ENCODE measurements at places on chromosomes 3 and 15.
A peak's percentile ranks its signal among the peaks of the same experiment; 100 is the strongest.

DNA sequence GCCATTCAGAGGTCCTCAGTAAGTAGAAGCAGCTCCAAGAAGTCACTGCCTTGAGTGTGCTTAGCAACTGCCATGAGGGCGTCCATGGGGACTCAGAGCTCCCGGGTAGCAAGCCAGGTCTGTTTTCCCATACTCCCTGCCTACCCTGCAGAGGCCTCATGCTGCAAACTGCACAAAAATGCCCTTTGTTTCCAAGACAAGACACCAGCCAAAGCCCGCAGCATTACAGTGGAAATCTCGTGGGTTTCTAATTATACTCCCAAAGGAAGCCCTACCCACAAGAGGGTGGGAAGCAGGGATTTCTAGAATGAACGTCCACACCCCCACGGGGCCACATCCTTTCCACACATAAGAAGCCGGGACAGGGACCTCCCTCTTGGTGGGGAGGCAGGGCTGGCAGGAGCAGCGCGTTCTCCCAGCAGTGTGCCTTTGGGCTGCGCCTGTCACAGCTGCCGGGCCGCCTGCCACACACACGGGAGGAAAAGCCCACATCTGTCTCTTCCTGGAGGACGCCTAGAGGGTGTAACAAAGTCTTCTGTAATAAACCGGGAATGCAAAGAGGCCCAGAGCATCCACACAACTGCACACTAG, 31.1 kb downstream of the FAM174B start:
- no peak for DNase-seq

- no peak for DNase-seq
Observed at GRCh38 chr15:99324082-99324620, 72.9 kb downstream of the LRRC28 start.

GRCh38 chr15:67040277-67040676, 25.1 kb upstream of the SMAD3 start:
- no peak for DNase-seq

GRCh38 chr15:51600114-51600513, 22.5 kb downstream of the DMXL2 start:
- DNase-seq: no peak

DNA sequence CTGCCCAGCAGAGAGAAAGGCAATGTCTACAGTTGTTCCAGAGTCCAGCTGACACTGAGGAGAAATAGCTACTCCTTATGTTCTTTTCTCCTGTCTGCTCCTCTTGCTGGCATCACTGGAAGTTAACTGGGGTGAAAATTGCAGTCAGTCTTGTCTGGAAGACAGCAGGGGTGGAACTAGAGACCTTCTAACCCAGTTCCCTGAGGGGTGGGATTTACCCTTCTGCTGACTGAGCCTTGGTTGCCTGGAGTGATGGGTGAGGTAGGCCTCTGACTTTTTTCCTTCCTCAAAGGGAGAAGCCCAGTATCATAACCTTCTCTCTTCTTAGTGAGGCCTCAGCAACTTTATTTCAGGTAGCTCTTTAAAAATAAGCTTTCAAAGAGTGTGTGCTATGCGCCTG, 16.2 kb downstream of the ZNF609 start:
- DNase-seq: no peak

DNA sequence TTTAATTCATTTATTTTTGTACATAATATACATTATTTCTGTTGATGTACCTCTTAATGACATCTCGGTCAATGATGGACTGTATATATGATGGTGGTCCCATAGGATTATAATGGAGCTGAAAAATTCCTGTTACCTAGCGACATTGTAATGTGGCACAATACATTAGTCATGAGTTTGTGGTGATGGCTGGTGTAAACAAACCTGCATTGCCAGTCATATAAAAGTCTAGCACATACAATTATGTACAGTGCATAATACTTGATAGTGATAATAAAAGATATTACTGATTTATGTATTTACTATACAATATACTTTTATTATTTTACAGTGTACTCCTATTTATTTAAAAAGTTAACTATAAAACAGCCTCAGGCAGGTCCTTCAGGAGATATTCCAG, 15.1 kb downstream of the TTC14 start:
- DNase-seq: no peak

DNA sequence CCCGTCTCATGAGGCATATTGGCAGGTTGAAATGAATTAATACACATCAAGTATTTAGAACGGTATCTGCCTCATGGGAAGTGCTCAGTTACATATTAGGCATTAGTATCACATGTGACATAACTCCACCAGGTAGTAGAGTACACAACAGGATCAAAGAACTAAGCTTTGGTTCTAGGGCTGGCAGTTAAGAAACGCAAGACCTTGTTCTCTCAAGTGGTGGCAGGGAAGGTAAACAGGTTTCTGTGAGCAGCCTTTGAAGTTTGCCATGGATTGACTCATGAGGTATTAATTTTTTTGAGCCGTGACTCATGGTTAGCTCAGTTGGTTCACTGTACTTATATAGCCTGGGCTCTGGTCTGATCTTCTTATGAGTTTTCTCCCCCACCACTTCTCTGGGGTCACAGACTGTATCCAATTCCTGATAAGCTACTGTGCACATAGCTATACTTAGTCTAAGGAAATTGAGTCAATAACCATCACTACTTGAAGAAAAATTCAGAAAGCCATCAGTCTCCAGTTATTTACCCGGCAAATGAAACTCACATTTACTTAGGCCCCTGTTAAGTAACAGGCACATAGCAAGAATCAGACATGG, 155.6 kb upstream of the STT3B start:
- DNase-seq: no peak

DNA sequence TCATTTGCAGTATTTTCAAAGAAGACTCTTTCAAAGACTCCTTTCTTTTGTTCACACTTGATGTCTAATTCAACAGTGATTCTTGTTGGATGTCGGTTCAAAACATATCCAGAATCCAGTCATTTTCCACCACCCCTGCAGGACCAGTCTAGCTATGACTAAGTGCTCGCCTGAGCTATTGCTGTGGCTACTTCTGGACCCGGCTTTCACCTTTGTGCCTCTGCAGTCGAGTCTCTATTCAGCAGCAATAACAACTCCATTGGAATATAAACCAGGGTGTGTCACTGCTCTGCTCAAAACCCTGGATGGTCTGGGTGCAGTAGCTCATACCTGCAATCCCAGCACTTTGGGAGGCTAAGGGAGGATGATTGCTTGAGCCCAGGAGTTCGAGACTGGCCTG, 55.0 kb downstream of the PRICKLE2 start:
- DNase-seq: no peak

DNA sequence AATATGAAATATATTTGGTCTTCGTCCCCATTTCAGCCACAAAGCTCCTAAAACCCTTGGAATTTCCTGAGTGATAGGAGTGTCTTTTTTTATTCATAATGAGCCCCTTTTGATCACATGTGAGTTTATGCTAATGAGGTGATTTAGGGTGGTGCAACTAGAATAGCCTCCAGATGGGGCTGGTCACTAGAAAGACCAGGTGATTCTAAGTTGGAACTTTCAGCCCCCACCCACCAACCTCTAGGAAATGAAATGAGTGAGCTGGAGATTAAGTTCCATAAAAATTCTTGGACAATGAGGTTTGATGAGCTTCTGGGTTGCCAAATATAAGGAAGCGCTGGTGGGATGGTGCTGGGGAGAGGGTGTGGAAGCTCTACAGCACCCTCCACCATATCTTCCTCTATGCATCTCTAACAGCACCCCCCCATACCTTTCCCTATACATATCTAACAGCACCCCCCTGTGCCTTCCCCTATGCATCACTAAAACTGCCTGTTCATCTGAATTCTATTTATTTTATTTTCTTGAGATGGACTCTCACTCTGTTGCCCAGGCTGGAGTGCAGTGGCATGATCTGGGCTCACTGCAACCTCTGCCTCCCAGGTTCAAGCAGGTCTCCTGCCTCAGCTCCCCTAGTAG, 2.1 kb upstream of the SMCO1 start:
- no peak for DNase-seq

DNA sequence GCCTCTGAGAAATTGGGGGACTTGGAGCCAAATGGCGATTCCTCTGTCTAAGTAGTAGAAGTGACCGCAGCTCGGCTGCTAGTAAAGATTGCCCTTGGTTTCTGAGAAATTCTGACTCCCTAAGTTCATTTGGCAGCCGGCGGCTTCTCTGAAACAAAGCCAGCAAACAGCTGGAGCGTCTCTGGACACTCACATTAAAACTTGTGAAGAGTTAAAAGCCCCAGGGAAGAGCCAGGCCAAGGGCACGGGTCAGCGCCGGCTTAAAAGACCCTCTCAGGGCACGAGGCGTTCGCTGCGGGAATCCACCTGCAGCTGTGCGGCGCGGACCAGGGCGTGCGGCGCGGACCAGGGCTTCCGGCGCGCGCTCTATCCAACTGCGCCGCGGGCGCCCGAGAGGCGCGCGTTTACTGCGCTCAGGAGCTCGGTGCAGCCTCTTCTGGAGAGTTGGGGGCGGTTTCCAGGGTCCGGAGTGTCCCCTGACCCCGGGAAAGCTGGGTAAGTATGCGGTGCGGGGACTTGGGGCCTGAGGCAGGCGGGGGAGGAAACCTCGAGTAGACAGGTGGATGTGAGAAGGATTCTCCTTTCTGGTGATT, at the start of gene COL6A5:
Gene COL6A5, plus strand, starts transcription at position 186 of the 593 bp plus-strand sequence. CDS start 27,967 bp downstream, outside the sequence.
- peak; percentile 71 for DNase-seq

GRCh38 chr3:148792516-148792915, 35.1 kb upstream of the CPB1 start:
- peak; percentile 70 for DNase-seq

DNA sequence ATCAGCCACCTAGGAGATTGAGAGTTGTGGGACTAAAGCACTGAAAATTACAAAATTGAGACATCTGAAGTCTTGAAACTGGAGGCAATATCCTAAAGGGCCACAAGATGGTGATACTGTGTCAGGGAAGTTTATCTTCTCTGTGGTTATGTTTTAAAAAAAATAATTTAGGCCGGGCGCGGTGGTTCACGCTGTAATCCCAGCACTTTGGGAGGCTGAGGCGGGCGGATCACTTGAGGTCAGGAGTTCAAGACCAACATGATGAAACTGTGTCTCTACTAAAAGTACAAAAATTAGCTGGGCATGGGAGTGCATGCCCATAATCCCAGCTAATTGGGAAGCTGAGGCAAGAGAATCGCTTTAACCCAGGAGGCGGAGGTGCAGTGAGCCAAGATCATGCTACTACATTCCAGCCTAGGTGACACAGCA, 17.9 kb upstream of the NIT2 start:
- peak; percentile 90 for DNase-seq

- DNase-seq: no peak
Observed at GRCh38 chr15:65208647-65209046, 2.6 kb downstream of the CILP start.

GRCh38 chr3:16254916-16255315, 9.8 kb downstream of the DPH3 start:
- DNase-seq: no peak

GRCh38 chr3:23219117-23219516, 16.0 kb downstream of the UBE2E2 start:
- DNase-seq: no peak

- no peak for DNase-seq
Observed at GRCh38 chr15:49427372-49427771, 4.3 kb downstream of the FGF7 start.

DNA sequence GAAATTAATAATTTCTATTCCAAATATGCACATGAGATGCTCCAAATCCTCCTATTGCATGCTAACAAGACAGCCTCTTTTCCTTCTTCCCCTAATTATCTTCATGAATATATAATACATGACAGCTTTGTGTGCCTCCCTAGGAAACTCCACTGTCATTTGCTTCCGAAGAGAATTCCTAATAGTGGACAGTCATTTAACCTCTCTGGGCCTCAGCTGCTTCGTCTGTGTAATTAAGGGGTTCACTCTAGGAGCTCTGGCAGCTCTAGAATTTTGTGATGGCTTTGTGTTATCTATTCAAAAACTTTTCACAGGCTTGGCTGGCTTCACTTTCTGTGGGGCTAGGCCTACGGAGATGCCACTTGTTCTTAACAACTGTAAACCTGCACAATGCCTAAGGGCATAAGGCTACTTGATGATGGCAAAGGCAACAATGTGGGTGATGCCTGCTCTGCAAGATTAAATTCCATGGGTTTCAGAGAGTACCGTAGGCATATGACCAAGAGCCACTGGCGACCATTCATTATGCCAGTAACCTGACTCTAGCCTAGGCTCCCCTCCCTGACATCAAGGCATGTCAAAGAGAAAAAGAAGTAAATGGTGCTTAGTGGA, 333.8 kb upstream of the UMPS start:
- no peak for DNase-seq

- peak; percentile 68 for DNase-seq
Observed at GRCh38 chr15:81311752-81312464, 12.0 kb downstream of the STARD5 start.

GRCh38 chr3:56810577-56811545, 9.1 kb upstream of the ARHGEF3 start:
- no peak for DNase-seq

GRCh38 chr3:11288021-11288491, 15.9 kb downstream of the ATG7 start:
- peak; percentile 23 for DNase-seq

DNA sequence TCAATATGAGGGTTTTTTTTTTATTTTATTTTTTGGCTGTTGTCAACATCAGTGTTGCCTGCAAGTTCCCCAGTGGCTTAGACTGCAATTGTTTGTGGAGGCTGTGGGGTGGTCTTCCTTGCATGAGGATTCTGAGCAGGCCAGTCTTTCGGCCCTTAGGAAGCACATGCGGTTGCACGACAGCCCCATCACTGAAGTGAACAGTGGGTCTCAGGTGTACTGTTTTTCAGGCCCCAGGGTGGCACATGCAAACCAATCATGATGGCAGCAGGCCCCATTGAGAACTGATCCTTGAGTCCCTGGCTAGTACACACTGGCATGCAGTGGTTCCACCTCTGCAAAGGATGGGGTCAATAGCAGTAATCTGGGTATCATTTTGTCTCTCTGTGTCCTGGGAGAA, 768.7 kb downstream of the EPHA3 start:
- no peak for DNase-seq

DNA sequence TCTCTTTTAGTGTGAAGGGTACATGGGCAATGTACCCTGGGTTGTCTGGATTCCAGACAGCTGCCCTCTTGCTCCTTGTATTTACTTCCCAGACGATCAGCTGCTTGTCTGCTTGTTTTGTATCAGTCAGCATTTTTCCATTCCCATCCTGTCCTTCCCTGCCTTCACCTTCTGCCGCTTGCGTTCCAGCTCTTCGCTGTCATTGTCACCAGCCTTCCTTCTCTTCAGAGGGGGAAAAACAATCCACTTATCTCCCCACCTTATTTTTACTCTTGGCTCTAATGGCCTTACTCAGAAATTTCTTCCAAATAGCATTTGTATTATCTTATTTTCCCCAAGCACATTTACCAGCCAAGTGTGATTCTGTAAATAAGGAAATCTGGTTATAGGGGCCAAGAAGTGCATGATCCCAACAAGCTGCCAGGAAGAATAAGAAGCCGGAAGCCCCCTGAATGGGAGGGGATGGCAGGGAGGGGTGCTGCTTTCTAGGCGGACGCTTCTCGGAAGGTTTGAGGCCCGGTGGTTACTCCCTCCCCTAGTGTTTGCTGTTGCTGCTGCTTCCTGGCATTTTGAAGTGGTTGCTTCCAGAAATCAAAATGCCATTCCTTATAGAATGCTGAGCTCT, 497.6 kb downstream of the NTRK3 start:
- DNase-seq: no peak

GRCh38 chr3:56467801-56468183, 475 bp downstream of the ERC2 start:
- no peak for DNase-seq

GRCh38 chr3:31250116-31250777, 282.5 kb upstream of the STT3B start:
- no peak for DNase-seq

- DNase-seq: peak; percentile 34
Observed at GRCh38 chr15:64842096-64842939, 603 bp downstream of the PLEKHO2 start.

- no peak for DNase-seq
Observed at GRCh38 chr3:118766306-118766669, 268.4 kb downstream of the IGSF11 start.

Data from hematopoietic multipotent progenitor cell treated with erythropoietin and hydrocortisone succinate and interleukin-3 and kit ligand, for 6 days (in vitro differentiated cells).